ENCODE measurements at places on chromosomes 3 and 15.
A peak's percentile ranks its signal among the peaks of the same experiment; 100 is the strongest.

- DNase-seq = no peak
Observed at GRCh38 chr3:12898290-12898964, 57.1 kb upstream of the RPL32 start.

DNA sequence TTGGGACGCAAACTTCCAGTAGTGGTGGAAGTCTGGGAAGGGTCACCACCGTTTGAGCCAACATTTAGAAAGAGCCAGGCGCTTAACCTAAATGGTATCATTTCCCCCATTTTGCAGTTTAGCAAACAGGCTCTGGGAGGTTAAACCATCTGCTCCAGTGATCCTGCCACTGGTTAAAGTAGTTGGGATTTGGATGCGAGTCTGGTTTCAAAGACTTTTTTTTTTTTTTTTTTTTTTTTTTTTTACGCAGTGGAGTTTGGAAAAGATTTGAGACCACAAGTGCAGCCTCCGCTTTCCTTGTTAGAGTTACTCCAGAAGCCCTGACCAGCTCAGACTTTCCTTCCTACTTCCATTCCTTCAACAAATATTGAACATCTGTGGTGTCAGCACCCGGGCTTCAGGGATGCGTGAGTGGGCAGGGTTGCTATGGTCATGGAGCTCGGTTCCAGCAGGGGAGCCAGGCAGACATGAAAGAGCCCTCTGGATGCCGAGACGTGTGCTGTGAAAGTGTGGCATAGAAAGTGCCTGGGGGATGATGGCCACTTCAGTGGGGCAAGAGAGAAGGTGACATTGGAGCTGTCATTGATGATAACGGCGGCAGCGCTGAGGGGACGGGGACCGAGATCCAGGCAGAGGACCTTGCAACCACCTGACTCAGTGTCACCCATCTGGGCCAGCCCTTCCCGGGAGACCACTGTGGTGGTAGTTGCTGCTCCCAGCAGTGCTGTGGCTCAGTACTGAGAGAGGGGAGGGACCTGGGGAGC is 1.1 kb upstream of the RNU6-1 start:
- no peak for DNase-seq

DNA sequence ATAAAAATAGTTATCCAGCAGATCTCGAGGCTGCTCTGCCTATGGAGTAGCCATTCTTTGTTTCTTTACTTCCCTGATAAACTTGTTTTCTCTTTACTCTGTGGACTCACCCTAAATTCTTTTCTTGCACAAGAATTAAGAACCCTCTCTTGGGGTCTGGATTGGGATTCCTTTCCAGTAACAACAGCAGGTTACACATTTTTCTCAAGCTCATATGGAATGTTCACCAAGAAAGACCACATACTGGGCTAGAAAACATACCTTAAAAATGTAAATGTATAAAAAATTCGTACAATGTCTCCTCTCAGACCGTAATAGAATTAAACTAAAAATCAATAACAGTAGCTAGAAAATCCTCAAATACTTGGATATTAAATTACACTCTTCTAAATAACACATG is 299.2 kb downstream of the CNTN3 start:
- DNase-seq = no peak

GRCh38 chr3:150183678-150184425 is 213.2 kb upstream of the PFN2 start:
- DNase-seq = peak; percentile 20

DNA sequence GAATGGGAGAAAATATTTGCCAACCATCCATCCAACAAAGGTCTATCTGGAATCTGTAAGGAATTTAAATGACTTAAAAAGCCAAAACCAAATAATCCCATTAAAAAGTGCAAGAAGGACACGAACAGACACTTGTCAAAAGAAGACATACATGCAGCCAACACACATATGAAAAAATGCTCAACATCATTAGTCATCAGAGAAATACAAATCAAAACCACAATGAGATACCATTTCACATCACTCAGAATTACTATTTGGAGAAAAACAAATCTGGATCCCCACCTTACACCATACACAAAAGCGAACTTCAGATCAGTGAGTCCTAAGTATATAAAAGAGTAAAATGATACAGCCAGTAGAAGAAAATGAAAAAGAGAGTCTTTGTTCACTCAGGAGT is 58.6 kb upstream of the MNS1 start:
- no peak for DNase-seq

DNA sequence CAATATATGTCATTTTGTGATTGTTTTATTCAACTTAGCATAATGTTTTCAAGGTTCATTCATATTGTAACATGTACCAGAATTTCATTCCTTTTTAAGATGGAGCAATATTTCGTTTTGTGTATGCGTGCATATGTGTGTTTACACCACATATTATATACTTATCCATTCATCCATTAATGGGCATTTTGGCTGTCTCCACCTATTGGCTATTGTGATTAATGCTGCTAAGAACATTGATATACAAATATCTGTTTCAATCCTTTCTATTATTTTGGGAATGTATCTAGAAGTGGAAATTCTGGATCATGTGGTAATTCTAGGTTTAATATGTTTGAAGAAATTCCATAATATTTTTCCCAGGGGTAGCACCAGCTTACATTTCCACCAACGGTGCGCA is 403.9 kb upstream of the LMCD1 start:
- no peak for DNase-seq

DNA sequence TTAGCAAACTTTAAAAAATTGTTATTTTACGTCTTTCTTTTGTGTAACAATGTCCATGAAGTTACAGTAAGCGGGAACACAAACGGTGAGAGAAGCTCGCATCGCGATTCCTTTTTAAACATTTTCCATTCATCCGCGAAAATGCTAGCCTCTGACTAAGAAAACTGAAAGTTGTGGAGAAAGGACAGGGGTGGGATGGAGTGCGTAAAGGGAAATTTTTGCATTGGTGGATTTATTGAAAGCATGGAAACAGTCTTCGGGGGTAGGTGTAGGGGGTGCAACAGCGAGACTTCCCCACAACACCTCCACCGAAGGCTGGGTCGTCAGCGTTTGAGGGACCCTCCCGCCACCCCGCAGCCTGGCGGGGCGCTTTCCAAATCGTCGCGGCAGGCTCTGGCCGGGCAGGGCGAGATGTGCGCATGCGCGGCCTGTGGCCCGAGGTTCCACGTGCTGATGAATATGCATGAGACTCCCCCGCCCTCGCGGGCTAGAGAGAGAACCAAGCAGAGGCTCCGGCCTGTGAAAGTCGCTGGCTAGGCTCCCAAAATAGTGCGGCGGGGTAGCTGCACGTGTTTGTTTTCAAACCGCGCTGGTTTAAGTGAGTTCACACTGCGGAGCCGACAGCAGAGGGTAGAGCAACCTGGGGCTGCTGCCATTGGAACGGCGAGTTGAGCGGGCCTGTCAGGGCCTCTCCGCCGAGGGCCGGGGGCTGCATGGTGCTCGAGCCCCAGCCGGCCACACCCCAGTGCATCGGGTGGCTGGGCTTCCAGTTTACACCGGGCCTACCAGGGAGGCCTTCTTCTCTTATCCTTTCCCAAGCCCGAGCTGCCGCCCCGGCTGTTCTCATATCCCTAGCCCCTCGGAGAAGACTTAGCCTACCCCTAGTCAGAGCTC is 9.9 kb downstream of the ZIC1 start:
- DNase-seq = no peak

- no peak for DNase-seq
Observed at GRCh38 chr3:129934234-129935123, 40.0 kb upstream of the TRH start.

- DNase-seq = no peak
Observed at GRCh38 chr3:55906896-55907295, 419.8 kb upstream of the WNT5A start.

GRCh38 chr15:48221885-48222284 is 15.8 kb downstream of the SLC12A1 start:
- DNase-seq = no peak

GRCh38 chr15:60800299-60801072 is 321.5 kb upstream of the ICE2 start:
- no peak for DNase-seq

DNA sequence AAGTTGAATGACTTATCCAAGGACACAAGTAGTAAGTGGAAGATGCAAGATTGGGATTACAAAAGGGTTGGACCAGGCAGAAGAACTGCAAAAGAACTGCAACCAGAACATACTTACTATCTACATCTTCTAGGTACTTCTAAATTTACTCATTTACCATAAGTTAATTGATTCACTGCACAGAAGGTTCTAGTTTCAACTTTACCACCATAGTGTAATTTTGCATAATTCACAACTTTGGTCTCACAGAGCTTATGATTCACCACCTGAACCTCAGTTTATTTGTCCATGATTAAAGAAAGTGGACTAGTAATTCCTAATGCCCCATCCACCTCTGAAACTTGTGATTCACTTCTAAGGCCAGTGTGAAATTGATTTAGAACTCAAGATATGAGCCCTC is 236.8 kb upstream of the UBE2E2 start:
- no peak for DNase-seq

DNA sequence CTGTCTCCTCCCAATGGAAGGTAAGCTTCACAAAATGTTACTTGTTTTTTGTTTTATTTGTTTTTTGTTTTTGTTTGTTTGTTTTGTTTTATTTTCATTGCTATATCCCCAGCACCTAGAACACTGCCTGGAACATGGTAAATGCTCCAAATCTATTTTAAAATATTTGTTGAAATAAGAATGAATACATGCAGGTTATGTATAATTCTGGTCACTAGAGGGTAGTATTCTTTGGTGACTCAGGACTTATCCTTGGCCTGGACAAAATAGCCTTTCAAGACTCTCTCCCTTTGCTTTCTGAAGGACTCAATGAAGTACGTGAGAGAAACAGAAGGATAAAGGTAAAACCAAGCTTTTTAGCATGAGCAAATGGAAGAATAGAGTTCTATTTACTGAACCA is 46.9 kb upstream of the PPP2R3A start:
- DNase-seq = no peak

GRCh38 chr3:64027658-64028057 is 4.4 kb upstream of the PSMD6 start:
- no peak for DNase-seq

DNA sequence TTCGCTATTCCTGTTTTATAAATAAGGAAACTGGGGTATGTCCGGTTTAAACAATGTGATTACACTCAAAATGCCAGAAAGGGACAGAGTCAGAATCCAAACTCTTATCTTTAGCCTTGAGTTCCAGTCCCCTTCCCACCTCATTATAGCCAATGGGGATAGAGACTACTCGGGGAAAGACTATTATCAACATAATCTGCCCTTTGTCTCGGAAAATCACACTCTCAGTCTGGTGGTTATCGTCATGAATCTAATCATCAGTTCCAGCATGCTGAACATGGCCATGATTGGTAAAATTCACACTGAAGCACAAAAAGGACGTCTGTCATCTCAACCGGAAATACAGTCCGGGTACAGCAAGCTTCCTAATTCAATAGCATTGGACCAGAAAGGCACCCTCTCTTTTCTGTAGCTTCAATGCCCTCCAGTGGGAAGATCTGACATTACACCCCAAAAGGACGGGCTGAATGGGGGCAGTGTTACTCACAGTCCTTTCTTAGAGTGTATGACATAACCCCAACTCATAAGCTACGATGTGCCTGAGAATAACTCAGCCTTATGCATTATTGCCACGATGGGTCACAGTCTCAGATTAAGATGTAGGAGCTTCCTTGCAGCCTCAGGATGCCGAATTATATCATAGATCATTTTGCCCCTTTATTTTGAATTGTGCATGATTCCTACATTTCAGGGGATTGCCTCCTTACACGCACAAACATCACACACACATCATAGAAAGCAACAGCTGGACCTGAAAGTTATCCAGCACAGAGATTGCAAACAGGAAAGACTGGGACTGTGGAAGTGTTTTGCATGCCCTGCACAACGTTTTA is 390.4 kb upstream of the LMCD1 start:
- no peak for DNase-seq

GRCh38 chr3:52130966-52131622 is 23.1 kb downstream of the POC1A start:
- DNase-seq = no peak

- no peak for DNase-seq
Observed at GRCh38 chr15:65818927-65819562, 27.0 kb upstream of the DENND4A start.

DNA sequence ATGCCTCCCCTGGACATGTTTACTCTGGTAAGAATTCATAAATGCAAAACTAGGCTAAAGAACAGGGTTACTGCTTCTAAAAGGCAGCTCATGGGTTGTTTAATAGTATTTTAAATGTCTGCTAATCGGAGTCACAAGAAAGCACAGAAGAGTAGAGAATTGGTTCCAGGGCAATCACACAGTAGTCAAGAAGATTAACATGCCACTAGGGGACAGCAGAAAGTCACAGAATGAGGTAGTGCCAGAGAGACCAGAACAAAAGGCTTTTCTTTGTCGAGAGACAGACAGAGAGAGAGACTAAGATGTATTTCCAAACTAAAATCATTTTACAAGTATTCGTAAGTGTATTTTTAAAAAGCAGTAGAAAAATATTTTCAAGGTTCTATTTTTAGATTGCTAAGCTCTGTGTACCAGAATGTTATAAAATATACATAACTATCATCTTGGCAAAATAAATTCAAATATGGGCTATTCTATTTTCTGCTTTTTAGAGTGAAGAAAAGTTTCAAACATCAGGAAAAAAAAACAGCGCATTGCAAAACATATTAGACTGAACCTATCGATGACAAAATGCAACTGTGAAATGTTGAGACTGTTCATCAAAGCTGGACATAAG is 78.3 kb upstream of the CDIN1 start:
- DNase-seq = no peak

GRCh38 chr3:162678941-162679340 is 1182.3 kb downstream of the OTOL1 start:
- DNase-seq = no peak

DNA sequence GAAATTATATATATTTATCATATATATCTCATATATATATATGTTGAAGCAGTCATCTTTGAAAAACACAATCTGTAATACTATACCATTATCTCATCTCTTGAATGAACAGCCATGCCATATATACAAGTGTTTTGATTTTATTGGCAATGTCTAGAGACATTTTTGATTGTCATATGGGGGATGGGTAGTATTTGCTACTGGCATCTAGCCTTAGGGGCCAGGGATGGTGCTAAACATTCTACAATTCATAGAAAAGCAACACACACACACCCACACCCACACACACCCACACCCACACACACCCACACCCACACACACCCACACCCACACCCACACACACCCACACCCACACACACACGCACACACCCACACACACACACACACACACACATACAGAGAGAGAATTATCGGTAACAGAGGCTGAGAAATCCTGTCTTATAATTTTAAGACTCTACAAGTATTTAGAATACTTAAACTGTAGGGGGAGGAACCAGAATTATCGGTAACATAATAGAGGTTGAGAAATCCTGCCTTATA is 11.1 kb upstream of the PIK3R4 start:
- no peak for DNase-seq
